CD4-positive, alpha-beta T cell treated with Interleukin-6 at 100 ng/mL for 8 hours (primary cell): ENCODE measurements at places on chromosomes 2 and 18.
A peak's percentile ranks its signal among the peaks of the same experiment; 100 is the strongest.

DNA sequence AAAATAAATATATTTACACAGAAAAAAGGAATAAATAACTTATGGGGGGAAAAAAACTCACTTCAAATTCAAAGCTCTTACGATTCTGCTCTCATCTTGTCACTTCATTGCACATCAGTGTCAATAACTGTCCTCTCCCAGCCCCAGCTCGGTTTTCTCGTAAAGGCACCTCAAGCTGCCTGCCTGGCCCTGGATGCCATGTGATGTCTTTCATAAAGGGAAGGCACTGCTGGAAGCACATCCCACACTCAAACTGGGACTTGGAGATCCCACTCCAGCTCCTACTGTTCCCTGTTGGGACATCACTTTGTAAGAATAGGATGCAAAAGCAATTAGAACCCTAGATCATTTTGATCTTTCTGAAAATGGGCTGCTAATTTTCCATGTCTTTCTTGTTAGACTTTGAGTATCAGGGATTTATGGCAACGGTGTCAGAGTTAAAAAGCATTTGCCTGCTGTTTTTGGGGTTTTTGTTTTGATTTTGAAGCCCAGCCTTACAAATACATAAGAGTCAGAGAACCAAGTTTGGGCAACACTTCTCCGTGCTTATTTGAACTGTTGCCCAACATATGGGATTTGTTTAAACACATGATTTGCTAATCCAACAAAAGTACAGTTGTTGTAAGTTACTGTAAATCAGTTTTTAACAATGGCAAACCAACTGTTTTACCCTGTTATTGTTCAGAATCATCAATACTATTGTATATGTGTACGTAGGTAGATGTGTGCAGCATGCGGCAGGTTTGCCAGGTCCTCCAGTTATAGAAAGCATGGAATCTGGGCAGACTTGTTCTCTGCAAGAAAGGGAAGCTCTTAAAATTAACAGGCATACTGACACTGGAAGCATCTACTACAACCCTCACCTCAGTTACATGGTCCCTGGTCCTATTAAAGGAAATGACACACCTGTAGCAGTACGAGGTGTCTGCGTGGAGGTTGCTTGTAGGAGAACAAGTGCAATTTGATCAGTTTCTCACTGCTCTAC, 20.6 kb downstream of the SERTAD2 start:
- DNase-seq, result no peak

DNA sequence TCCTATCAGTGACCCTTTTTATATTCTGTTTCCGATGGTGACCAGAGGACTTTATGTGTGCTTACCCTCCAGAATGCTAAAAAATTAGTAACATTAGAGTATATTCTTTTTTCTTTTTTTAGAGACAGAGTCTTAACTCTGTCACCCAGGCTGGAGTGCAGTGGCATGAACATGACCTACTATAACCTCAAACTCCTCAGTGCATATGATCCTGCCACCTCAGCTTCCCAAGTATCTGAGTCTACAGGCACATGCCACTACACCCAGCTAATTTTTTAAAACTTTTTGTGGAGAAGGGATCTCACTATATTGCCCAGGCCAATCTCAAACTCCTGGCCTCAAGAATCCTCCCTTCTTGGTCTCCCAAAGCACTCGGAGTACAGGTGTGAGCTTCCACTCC, 74.6 kb downstream of the MALT1 start:
- no peak for DNase-seq

GRCh38 chr2:121776885-121777698, 21.6 kb downstream of the TSN start:
- DNase-seq, result no peak

DNA sequence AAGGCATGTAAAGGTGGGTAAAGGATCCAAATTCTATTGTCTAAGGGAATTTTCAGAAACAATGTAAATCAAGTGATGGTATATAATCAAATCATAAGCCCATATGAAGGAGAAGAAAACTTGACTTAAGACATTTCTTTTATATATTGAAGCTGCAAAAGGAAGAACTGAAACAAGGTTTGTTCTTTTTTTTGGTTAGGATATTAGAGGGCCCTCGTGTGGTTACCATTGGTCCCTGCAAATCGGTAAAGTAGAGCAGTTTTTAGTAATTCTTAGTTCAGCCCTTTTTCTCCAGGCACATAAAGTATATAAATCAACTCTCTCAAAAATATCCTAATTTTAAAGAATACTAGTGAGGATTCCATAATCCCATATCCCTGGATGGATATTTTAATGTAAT, 105.6 kb upstream of the STK17B start:
- DNase-seq, result peak; percentile 55

GRCh38 chr2:169258045-169258601, 104.2 kb downstream of the LRP2 start:
- no peak for DNase-seq

DNA sequence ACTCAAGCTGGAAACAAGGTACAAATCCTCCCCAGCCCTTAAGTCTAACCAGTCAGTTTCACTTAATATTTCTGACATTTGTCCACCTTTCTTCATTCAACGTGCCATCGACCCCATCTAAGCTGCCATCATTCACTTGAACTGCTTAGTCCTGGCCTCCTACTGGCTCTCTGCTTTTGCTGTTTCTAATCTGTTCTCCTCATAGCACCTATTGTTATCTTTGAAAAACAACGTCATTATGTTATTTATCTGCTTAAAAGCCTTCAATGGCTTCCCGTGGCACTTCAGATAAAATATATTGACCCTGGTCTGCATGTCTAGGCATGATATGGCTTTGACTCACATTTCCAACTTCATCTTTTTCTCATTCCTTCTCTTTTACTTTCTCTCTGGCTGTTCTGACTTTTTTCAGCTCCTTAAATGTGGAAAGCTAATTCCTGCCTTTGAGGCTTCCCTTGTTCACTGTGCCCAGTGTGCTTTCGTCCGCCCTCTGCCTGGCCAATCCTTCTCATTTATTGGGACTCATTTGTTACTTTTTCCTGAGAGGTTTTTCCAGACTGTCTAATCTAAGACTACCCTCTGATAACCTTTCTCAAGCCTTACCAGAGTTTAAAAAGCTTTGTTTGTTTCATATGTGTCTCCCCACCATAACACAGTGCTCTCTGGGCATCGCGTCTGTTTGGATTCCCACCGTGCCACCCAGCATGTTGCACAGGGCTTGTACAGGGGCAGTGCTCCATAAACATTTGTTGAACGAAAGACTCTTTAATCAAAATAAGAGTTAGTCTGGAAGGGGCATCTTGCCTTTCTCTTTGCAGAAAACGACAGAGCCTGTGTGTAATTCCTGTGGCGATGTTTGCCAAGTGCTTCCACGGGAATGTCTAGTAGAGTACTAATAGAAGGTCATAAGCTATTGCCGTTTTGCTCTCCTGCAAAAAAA, 183.9 kb downstream of the FMNL2 start:
- DNase-seq, result no peak

DNA sequence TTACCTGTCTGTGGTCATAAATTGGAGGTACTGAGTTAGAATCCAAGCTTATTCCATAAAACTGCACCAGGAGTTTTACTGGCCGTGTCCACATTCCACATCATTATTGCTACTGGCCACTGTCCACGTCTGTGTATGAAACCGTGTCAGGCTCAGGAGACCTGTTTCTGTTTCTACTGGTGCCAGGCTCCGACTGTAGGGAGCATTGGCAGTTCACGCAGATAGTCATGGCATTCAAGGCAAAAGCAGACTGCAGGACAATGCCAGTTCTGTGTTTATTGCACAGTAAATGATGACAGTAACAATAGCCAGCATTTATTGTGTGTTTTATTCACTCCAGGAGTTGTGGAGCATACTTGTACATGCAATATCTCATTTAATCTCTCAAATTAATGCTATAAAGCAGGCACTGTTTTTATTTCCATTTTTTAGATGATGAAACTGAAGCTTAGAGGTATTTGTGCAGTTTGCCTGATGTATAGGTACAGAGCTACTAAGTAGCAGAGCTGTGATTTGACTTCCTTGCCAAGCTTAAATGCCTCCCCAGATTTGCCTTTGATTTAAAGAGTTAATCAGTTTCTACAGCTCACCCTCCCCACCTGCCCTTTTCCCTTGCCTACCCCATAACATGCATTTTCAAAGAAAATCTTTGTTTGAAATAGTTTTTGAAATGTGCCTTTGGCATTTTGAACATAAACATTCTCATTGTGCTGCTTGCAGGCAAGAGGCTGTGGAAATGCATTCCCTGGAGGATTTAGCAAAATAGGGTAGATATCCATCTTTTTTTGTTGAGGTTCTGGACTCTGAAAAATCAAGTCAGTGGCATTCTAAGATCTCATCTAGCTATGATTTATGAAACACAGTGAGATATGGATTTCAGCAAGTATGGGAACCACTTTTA, 55.5 kb downstream of the MAP4K4 start:
- DNase-seq, result no peak

GRCh38 chr2:208311321-208311720, 45.3 kb downstream of the PIKFYVE start:
- DNase-seq, result no peak
